H1 (cell line): ENCODE measurements at places on chromosomes 13 and 19.

DNA sequence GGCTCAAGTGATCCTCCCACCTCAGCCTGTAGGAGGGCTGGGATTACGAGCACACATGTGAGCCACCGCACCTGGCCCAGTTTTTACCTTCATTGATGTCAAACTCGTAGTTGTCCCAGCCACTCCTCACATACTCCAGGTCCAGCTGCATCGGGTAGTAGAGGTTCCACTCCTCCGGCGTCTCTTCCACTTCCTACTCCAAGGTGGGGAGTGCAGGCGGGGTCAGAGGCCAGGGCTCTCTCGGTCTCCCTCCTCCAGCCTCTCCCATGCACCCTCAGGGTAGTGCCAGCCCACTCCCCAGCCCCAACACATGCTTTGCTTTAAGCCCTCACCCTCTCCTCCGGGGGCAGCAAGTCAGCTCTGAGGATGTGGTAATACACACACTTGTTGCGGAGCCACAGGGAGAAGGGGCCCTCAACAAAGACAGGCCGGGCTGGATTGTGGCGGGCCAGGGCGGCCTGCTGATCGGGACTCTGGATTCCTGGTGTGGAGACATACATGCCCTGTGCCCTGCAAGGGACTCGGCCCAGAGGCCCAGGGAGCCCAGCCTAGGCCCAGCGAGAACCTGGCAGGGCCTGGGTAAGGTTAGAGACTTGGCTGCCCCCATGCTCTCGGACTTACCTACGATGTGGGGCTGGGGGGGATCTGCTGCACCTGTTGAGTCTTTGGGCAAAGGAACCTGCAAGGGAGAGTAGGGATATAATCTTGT lies 1.9 kb upstream of the ZNF653 start:
- no peak for DNase-seq

- DNase-seq, result no peak
These were observed 13.1 kb upstream of the CEACAM16 start for GRCh38 chr19:44685877-44686276.

- DNase-seq, result no peak
These were observed at the start of gene FFAR2 for GRCh38 chr19:35447606-35448469. FFAR2 (plus strand) TSS chr19:35448257; CDS start chr19:35449715, 1,458 bp downstream.

DNA sequence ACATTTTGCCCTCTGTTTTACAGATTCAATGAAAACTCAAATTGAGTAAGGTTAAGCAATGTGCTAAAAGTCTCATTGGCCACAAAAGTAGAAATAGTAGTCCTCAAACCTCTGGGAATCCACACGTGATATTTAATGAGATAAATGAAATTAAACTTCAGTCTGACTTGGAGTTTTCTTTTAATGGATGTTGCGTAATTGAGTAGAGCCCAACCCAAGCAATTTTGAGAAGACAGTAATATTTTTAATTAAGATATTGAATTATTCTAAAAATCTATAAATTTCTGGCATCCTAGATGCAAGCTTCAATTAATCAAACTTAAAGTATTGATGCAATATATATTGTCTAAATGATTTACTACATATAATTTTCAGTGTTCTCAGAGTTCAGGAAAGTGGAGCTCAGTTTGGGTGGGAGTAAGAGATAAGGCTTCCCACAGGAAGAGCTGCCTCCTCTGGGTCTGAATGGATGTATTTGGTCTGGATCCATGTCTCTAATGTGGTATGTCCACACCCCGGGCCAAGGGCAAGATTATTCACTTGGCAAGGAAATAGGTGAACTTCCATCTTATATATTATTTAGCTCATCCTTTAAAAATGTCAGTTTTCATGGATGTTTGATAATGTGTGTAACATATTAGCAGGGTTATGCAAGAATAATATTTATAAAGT lies 6.9 kb downstream of the MBNL2 start:
- DNase-seq, result no peak

GRCh38 chr19:57338877-57339276 lies 12.2 kb upstream of the ZNF304 start:
- DNase-seq, result no peak

GRCh38 chr13:35768551-35768950 lies 292.1 kb upstream of the MAB21L1 start:
- no peak for DNase-seq

- no peak for DNase-seq
These were observed 630.0 kb upstream of the MIR17HG start for GRCh38 chr13:90717451-90717936.

DNA sequence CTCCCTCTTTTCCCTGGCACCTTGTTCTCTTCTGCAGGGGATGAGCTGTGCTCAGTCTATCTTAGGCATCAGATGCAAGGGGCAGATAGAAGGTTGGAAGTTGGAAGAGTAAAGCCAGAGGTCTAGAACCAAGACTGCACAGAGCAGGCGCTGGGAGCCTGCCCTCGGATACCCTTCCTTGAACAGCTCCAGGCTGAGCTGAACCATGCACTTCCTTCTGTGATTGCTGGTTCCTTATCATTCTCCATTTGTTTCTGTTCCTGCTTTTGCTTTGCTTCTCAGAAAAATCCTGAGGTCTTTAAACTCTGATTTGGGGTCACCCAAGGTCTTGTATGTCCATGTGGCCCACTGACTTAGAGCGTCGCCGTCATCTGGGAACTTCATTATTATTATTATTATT lies 36.3 kb downstream of the ARHGEF18 start:
- DNase-seq, result no peak

- no peak for DNase-seq
These were observed 32.2 kb downstream of the MYO9B start for GRCh38 chr19:17107546-17108452.

- DNase-seq, result no peak
These were observed 4.2 kb downstream of the ZSCAN5A start for GRCh38 chr19:56310462-56310861.

DNA sequence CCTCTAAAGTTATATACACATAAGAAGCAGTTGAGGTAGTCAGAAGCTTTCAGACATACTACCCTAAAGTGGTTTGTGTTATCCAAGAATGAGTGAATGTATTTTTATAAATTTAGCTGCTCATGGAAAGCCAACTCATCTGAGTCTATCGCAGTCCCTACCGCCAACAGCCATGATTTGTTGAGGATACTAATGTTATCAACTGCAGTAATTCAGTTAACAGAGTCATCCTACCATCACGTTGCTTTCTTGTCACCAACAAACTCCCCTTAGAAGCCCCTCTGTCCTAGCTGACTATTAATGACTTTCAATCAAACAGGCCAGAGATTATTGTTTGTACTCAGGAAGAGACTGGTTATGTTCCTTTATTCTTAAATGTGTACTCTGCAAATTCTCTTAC lies 169.9 kb downstream of the DCT start:
- no peak for DNase-seq

- no peak for DNase-seq
These were observed 173.2 kb downstream of the FLT1 start for GRCh38 chr13:28321756-28322155.

- DNase-seq, result no peak
These were observed 16.6 kb upstream of the ATP12A start for GRCh38 chr13:24663586-24663985.

GRCh38 chr19:13055213-13056051 lies 47.2 kb downstream of the LYL1 start:
- DNase-seq, result no peak

- no peak for DNase-seq
These were observed 443.1 kb upstream of the SPRY2 start for GRCh38 chr13:80783926-80784565.

GRCh38 chr13:49357694-49358093 lies 86.2 kb downstream of the CAB39L start:
- no peak for DNase-seq

DNA sequence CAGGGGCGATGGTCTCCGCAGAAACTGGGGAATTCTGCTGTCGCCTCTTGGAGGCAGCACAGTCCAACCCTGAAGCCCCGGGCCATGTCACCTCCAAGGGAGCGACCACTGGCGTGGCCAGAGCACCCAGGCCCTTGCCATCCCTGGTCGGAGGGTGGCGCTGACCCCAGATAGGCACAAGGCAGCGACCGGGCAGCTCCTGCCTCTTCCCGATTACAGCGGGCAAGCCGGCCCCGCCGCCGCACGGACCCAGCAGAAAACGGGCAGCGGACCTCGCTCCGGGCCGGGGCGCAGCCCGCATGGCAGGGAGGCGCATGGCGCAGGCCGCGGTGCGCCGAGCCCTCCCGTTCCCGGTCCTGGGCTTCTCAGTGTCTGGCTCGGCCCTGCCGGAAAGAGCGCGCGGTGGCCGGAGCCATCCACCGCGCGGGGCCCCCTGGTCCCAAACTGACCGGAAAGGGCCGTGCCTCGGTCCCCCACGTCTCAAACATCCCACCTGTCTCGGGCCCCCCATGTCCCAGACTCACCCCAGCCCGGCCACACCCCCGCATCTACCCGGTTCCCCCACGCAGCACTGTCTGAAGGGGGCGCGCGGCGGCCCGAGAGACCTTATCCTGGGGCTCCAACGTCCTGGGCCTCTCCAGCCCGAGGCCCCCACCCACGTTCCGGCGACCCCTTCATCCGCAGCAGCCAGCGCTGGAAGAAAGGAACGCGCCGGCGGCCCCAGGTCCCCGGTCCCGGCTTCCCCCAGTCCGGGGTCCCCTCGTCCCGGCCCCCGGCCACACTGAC lies 727 bp downstream of the CERS1 start:
- DNase-seq, result no peak

DNA sequence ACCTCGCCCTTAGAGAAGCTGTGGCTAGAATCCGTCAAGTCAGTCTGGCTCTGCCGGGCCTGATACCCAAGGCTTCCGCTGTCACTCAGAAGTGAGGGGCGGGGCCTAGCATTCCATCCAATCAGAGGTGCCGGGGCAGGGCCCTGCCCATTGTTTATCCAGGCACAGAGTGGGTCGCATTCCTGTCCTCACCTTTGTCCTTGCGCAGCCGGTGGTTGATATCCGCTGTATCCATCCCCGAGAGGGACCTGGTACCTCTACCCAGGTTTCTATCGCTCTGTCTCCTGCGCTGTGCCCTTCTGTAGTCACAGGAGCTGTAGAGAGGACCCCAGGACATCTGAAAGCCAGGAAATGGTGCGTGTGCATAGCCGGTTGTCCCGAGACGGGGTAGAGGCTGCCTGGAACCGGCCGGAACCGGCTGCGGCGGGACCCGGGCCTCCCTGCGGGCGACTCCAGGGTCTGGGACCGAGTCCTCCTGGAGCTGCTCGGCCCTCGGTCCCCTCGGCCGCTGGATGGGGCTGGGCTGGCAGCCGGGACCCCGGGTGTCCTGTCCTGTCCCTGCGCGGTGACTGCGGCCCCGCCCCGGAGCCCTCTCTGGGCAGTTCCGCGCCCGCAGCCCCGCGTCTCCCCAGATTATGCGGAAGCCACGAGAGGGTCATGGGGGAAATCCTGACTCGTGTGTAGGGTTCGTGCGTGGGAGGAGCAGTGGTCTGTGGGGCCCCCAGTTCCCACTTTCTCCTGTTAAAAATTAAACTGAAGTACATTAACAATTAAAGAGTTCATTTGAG lies at the start of gene ZNF763:
ZNF763 (plus strand) TSS at position 183 of the 788 bp plus-strand sequence; CDS start at position 352, 169 bp downstream.
- DNase-seq, result peak; percentile 96

DNA sequence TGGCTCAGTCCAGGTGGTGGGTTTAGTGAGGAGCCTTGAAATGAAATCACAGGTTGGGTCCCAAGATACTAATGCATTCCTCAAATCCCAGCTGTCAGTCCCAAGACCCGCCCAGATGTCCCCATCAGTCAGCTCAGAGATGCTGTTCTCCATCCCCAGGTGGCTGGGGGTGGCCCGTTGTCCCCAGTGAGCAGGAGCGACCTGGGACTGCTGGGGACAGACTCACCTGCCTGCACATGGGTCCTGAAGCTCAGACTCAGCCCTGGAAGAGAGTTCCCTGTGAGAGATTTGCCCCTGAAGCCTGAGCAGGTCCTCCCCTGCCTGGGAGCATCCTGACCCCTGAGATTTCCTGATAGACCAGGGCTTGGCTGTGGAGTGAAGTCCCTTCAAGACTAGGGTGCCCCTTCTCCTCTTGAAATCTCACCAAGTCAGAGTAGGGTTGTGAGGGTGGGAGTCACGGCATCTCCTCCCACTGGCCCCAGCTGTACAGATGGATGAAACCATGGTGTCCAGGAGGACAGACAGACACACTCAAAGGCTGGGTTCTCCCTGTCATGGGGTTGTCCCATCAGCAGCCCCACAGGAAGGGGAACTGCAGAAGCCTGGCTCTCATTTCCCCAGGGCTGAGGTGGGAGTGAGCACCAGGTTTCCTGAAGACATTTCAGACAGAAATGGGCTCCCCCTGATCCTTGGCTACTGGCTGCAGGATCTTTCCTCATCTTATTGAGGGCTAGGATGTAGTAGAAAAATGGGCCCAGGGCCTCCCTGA lies 14.4 kb downstream of the LILRA5 start:
- no peak for DNase-seq

GRCh38 chr13:52022356-52022755 lies 2.1 kb upstream of the UTP14C start:
- DNase-seq, result no peak

DNA sequence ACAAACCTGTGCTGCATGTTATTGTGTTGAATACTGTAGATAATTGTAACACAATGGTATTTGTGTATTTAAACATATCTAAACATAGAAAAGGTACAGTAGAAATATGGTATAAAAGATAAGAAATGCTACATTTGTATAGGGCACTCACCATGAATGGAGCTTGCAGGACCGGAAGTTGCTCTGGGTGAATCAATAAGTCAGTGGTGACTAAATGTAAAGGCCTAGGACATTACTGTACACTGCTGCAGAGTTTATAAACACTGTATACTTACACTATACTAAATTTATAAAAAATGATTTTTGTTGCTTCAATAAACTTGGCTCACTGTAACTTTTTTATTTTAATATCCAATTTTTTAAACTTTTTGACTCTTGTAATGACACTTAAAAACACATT lies 34.4 kb downstream of the LMO7 start:
- DNase-seq, result no peak

GRCh38 chr13:30796132-30796572 lies 60.8 kb downstream of the ALOX5AP start:
- no peak for DNase-seq

GRCh38 chr13:36355632-36356031 lies 9.4 kb upstream of the SPART start:
- no peak for DNase-seq

DNA sequence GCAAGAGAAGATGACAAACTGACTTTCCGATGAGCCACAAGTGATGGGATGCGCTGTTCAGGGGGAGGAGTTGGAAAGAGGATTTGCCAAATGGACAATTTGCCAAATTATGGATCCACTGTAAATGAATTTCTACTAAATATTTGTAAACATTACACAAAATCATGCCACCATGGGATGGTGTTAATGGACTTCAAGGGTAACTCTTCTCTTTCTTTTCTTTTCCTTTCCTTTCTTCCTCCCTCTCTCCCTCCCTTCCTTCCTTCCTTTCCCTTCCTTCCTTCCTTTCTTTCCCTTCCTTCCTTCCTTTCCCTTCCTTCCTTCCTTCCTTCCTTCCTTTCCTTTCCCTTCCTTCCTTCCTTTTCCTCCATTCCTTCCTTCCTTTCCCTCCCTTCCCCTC lies 76.0 kb upstream of the PEG3 start:
- no peak for DNase-seq

DNA sequence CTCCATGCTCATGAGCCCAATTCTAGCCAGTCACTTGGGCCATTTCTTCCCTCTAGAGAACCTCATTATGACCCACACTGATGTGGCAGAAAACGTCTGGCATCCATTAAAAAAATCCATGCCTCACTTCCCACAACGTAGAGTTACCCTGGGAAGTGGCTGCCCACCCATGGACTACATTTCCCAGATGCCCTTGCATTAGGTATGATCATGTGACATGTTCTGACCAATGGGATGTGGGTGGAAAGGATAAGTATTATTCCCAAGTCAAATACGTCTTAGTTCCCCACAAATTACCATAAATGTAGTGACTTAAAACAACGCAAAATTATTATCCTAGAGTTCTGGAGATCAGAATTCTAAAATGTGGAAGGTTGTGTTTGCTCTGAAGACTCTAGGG lies 47.9 kb upstream of the ZNRF4 start:
- no peak for DNase-seq
